ENCODE measurements at places on chromosomes 3 and 15.
A peak's percentile ranks its signal among the peaks of the same experiment; 100 is the strongest.

DNA sequence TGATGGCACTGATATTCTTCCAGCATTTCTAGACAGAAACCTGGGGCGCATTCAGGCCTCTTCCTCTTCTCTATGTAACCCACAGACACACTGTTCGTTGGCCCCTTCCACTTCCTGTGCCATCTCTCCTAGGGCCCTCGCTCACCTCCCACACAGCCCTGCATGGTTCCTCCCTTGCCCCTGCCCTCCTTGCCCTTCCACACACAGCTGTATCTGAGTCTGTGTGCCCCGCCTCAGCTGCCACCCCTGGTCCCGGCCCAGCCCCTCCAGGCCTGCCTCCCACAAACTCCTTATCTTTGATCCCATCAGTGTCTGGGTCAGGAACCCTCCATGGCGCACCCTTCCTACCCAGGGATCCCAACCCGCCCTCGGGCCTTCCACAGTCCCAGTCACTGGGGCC is 37.9 kb downstream of the RAB6B start:
- no peak for DNase-seq

DNA sequence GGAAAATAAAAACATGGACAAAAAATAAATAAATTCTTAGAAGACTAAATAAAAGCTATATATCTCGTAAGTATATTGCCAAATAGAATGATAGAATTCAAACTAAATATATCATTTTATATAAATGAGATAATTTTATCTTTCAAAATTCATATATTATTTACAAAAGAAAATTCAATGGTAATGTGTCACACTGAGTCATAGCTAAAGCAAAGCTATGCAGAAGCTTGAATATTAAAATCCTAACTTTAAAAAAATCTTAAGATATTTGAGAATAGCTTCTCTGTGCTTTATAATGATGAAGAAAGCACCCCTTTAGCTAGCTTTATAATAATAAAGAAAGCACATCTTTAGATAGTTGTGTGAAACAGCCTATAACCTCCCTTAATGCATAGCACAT is 1010.8 kb downstream of the OTOL1 start:
- DNase-seq = no peak

GRCh38 chr3:30496066-30496966 is 110.1 kb upstream of the TGFBR2 start:
- DNase-seq = no peak

DNA sequence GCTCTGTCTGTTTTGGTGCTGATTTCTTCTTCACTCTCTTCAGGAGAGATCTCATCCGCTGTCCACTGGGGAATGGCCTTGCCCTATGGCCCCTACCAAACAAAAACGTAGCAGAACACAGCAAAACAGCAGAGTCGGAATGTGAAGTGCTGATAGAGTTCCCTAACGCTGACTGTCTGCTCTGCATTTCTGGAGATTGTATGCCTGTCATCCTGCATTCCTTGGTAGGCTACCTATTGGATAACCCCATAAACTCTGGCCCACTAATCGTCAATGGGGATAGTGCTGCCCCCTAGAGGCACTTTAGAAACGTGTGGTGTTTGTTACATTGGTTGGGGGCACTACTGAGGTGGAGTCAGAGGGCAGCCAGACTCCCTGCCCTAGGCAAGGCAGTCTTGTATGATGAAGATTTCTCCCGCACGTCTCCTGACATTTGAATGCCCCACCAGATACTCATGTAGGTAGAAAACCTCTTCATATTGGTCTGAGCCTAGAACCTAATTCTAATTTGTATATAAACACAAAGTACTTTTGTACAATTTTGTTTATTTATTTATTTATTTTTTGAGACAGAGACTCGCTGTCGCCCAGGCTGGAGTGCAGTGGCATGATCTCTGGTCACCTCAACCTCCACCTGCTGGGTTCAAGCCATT is 15.6 kb upstream of the MAGEF1 start:
- no peak for DNase-seq

- DNase-seq = no peak
These were observed 203.1 kb downstream of the ITPR1 start for GRCh38 chr3:4696266-4696665.

- no peak for DNase-seq
These were observed 66.8 kb upstream of the KBTBD8 start for GRCh38 chr3:66931291-66931690.

DNA sequence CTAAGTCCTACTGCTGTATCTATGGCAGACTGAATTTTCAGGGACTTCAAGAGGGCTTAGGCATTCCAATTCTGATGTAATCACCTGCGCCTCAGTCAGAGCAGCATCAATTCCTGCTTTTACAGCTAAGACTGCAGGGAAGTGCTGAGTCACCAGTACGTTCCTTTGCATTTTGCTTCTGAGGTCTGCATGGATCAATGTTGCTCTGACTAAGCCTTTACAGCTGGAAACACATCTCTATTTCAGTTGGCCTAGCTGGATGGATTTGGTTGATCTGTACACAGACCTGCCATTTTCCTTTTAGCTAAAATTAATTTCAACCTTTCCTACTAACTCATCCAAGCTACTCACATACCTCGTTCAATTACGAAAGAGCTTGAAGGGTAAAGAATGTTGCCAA is 51.3 kb downstream of the ETV5 start:
- peak; percentile 85 for DNase-seq

DNA sequence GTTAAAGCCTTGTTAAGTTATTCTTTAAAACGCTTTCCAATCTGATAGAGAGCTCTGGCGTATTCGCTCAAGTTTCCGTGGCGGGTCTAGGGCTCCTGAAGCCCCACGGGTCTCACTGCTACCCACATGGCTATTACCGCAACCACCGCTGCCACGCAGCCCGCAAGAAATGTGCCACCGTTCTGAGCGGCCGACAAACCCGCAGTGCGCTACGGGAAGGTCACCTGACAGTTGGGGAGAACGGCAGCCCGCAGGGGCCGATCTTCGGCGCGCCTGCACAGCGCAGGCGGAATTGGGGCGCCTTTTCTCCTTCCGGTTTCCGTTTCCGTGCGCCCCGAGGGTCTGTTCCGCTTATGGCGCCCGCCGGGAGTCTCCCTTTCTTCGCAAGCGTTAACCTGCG is 76.6 kb upstream of the SNRPN start:
- no peak for DNase-seq

DNA sequence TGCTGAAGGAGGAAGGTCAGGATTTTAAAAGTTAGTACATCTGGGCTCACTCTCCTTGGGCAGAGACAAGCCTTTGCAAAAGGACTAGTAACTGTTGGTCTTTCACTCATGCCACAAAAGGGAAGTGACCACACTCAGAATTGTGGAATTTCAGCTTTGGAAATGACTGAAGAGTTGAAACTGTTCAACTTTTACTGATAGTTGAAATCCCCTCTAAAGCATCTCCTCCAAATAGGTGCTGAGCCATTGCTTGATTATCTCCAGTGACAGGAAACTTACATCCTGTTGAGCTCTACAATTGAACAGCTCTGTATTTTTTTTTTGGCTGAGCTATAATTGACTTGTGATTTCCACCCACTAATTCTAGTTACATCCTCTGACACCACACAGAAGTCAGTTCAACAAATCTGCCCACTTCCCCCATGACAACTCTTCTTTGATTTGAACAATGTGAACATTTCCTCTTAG is 254.8 kb upstream of the TPRG1 start:
- no peak for DNase-seq

GRCh38 chr3:192869131-192870031 is 48.3 kb downstream of the MB21D2 start:
- no peak for DNase-seq

DNA sequence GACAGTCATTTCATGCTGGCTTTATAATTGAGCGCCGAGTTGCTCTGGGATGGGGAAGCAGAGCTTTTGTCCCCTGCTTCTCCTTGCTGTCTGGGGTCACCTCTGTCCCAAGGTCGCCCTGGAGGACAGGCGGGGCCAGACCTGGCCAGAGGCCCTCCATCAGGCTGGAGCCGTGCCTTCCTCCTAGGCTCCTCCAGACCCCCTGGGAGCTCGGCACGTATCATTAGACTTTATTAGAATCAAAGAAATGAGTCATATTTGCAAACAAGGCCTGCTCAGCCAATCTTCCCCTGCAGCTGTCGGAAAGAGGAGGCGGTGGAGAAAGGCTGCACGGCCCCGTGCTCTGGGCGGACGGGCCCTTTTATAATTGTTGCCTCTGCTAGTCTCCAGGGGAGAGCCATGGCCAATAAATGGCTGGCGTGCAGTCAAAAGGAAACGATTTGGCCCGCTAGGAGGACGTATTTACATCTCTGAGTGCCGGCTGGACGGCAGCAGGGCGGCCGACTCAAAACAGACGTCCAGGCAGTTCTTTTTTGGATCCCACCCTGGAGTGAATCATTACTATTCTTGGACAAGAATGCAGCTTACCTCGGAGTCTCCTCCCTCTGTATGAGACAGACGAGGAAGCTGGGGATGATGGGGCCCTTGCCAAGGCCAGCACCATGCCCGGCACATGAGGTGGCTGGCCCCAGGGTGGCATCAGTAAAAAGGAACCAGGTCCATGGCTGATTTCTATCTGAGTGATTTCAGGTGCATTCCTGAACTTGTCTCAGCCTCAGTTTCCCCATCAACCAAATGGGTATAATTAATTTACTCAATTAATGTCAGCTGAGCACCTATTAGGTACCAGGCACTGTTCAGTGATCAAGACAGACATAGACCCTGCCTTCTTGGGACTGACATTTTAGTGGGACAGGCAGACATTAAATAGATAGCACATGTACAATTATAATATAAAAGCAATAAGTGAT is 50.6 kb downstream of the SLC6A6 start:
- DNase-seq = peak; percentile 98

- no peak for DNase-seq
These were observed 139.4 kb downstream of the RPLP1 start for GRCh38 chr15:69591905-69592508.

DNA sequence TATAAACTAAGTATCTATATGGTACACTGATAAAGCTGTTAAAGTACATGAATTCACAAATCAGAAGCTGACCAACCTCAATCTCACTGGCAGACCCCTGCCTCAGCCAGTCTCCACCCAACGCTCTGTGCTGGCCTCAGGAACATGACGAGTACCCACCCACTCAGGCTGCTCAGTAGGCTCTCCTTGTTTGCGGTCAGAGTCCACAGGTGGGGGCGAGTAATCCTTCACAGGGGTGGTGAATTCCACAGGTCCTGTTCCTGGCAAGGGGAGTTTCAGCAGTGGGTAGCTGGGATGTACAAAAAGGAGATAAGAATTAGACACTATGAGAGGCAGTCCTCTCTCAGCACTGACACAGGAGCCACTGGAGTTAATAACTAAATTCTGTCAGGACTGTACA is 40.9 kb downstream of the SCAP start:
- DNase-seq = no peak

DNA sequence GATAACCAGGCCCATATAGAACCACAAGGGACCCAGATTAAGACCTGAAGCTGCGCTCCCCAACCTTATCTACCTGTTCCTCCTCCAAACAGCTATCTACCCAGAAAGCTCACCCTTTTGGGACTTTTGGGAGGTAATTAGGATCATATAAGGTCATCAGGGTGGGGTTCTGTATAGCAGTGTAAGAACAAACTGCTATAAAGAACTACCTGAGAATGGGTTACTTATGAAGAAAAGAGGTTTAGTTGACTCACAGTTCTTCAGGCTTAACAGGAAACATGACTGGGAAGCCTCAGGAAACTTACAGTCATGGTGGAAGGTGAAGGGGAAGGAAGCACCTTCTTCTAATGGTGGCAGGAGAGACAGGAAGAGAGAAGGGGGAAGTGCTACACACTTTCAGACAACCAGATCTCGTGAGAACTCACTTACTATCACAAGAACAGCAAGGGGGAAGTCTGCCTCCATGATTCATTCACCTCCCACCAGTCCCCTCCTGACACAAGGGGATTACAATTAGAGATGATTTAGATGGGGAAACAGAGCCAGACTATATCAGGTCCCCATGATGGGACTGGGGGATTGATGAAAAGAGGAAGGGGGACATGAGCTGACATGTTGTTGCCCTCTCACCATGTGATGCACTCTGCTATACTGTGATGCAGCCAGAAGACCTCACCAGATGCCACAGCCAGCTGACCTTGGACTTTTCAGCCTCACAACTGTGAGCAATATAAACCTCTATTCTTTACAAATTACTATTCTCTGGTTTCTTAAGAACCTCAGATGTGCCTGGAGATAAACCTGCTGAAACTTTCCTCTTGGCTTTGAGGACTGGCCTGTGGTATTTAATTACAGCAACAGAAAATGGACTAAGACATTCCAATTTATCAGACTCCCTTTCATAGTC is 15.3 kb upstream of the FMN1 start:
- no peak for DNase-seq

DNA sequence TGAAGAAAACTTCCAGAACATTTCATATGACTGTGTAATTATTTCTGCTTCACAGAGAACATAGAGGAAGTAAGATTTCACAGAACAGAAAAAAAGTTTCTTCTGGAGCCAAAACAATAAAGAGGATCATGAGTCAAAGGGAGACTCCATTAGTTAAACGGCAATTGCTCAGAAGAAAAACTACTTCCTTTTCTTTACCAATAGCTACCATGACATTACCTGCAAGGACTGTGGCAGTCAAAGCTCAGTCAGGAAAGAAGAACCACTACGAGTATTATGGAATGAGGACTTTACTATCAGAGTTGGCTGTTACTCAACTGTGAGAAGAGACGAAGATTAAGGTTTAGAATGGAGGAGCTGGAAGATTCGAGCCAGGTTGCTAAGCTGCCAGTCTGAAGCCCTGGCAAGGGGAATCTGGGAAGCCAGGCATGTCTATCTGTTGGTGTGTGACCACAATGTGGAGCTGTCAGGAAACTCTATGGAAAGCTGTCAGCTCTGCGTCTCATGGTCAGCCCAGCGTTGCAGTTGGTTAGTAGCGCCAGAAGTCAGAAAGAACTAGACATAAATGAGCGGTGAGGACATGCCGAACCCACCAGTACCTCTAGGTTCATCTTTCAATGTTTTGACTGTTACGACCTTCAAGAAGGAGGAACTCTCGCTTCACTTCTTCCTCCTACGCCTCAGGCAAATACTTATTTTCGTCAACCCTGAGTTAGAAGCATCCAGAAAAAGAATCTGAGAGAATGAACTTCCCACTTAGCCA is 604.3 kb downstream of the FGF12 start:
- DNase-seq = no peak

- no peak for DNase-seq
These were observed 498.7 kb downstream of the EPHA3 start for GRCh38 chr3:89606151-89606550.

GRCh38 chr3:160562952-160563351 is 2.4 kb downstream of the KPNA4 start:
- DNase-seq = no peak

DNA sequence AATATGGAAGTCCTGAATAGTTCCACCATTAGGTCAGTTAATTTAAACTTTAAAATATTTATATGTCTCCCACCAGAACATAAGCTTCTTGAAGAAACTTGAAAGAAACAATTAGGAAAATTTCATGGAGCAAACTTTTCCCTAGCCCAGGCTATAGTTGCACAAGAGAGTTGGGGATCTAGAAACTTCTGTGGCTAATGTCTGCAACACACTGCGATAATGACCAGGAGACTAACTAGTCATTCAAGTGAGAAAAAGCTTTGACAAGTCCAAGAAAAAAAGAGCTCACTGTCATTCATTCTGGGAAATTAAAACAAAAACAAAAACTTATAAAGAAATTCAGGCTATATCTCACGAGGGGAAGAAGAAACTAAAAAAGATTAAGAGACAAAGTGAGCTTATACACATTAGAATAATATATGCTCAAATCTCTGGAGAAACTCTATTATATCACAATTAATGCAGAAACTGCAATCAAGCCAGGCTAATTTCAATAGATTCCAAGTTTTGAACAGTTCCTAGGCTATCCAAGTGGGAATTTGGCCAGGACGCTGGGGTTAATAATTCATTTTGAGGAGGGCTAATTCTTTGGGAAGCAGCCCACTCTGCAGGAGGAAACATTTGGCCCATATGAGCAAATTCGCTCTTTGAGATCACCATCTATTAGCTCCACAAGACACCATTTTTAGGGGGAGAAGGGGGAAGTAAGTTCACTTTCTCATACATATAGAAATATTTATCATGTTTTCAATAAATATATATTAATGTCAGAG is 134.6 kb downstream of the MEIS2 start:
- no peak for DNase-seq
